Uterus (tissue), 4 donors: ENCODE measurements at places on chromosomes 4 and X. TPM values are rescaled to one million over a fixed set of nuclear protein-coding genes. Genes with fewer than 3 reads are reported as not detected.

DNA sequence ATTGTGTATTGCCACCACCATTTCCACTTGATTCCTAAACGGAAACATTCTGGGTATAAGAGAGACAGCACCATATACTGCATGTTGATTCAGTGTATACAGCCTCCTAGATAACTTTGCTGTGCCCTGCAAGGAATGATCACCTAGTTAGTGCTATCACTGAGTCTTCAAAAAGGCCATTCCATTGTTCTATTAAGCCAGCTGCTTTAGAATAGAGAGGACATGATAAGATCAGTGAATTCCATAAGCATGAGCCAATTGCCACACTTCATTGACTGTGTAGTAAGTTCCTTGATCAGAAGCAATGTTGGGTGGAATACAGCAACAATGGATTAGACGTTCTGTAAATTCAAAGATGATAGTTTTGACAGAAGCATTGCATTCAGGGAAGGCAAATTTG is 1047.3 kb downstream of the PCDH18 start:
- DNase-seq: no peak

DNA sequence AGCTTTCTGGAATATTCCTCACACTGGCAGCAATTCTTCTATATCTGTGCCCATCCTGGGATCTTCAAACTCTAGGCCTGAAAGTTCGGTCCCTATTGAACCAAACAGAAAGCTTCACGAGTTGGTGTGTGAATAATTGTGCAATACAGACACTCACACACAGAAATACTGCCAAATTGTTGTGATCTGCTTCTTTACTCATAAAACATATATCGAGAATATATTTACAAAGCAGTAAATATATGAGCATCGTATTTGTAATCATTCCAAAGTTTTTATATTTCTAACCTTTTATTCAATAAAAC is 56.6 kb upstream of the BEX4 start:
- DNase-seq: no peak

- DNase-seq: no peak
These were observed 245.2 kb downstream of the THOC2 start for GRCh38 chrX:123487669-123488068.

- no peak for DNase-seq
These were observed 457.9 kb downstream of the KCNIP4 start for GRCh38 chr4:21490682-21491081.

The NKX6-1 gene
- not detected for total RNA-seq

The NDP gene
- total RNA-seq: 7.6 TPM
